RCC 7860 (cell line): ENCODE measurements at places on chromosomes 4 and X.
A peak's percentile ranks its signal among the peaks of the same experiment; 100 is the strongest.

DNA sequence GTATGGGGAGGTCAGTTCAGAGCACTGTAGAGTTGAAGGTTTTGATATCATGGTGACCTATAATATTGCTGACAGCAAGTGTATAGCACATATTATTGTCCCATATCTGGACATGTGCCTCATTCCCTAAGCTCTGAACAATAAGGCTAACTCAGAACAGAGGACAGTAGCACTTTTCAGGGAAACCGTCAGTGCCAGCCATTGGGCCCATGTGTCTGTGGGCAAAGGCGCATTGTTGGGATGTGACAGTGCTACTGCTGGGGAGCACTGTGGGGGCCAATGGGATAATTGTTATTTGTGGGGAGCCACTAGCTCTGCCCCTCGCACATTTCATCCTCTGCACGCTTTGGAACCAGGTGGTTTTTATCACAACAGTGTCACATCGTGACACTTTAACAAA is 136.2 kb downstream of the ELOVL6 start:
- no peak for DNase-seq

DNA sequence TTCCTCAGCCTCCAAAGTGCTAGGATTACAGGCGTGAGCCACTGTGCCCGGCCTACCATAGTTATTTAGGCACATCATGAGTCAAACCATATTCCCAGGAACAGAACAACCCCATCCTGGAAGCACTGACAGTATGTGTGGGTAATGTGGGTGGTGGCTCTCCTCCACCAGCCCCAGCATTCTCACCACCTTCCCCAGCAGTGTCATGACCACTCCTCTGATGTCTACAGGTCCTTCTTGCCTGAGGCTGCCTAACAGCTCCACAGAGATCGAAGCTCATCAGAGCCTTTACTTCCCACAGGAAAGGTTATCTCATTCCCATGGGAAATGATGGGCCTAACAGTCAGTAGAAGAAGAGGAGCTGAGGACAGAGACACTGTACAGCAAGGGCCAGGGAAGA is 129.5 kb upstream of the GPC4 start:
- DNase-seq: no peak

GRCh38 chrX:119758731-119759247 is 401 bp downstream of the SOWAHD start:
- DNase-seq: no peak

- DNase-seq: no peak
These were observed 67.7 kb upstream of the STARD8 start for GRCh38 chrX:68579810-68580209.

DNA sequence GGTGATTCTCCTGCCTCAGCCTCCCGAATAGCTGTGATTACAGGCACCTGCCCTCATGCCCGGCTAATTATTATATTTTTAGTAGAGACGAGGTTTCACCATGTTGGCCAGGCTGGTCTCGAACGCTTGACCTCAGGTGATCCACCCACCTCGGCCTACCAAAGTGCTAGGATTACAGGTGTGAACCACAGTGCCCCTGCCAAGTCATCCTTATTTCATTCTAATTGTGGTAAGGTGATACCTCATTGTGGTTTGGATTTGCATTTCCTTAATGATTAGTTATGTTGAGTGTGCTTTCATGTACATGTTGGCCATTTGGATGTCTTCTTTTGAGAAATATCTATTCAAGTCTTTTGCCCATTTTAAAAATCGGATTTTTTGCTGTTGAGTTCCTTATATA is 93.0 kb downstream of the USP9X start:
- no peak for DNase-seq

- no peak for DNase-seq
These were observed 1.2 kb upstream of the PHKA2 start for GRCh38 chrX:18985186-18985435.

DNA sequence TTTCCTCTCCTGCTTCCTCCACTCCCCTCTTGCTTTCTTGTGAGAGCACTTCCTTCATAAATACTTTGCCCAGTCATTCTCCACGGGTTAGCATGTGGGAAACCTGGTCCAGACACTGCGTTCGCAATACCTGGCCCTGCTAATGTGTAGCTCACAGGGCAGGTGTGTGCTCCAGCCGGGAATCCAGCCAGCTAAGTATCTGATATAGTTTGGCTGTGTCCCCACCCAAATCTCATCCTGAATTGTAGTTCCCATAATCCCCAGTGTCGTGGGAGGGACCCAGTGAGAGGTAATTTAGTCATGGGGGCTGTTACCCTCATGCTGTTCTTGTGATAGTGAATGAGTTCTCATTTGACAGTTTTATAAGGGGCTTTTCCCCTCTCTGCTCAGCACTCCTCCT is 32.2 kb upstream of the STX18 start:
- no peak for DNase-seq

- no peak for DNase-seq
These were observed 315.3 kb downstream of the PTTG2 start for GRCh38 chr4:38275331-38276100.

DNA sequence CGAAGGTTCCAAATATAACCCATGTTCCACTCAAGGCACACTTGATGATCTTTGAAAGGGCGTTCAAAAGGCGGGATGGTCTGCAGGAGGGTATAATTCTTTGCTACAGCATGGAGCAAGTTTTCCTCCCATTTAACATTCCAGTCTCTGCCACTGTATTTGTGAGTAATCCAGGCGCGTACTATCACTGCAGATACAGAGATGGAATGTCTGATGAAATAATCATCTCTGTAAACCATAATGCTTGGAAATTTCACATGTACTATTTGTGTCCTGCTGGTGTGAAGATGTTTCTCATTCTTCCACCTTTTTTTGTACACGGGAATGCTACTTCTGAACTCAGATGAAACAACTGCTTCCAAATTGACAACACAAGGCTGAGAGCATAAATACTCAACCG is 15.5 kb downstream of the SEL1L3 start:
- no peak for DNase-seq

DNA sequence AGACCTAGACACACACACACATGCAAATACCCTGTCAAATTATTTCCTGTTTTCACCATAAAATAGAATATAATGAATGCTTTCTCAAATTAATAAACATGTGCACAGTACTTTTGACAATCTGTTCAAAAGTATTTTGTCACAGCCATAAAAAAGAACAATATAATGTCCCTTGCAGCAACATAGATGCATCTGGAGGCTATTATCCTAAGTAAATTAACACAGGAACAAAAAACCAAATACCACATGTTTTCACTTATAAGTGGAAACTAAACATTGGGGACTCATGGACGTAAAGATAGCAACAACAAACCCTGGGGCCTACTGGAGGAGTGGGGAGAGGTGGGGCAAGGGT is 15.5 kb downstream of the RAB40A start:
- DNase-seq: no peak

GRCh38 chrX:784829-785228 is 154.2 kb downstream of the SHOX start:
- DNase-seq: no peak

DNA sequence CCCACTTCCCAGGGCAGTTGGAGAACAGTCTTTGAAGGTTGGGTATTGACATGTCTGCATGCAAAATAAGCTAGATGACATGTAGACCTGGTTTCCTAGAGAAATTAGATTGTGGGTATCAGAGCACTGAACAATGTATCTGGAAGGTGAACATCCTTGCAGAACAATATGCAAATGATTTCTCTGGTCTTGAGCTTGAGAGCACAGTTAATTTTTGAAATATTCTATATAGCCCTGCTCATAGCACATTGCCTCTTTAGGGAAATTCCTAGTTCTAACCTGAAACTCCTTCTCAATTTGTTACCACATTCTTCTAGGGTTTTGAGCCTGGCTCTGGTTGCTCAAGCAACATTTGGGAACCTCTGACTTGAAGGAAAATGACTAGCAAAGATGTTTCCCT is 41.6 kb upstream of the LAS1L start:
- no peak for DNase-seq

GRCh38 chr4:138049355-138049754 is 192.8 kb downstream of the SLC7A11 start:
- no peak for DNase-seq

GRCh38 chrX:1392376-1393068 is 609 bp upstream of the SLC25A6 start:
- DNase-seq: peak; percentile 25

- DNase-seq: peak; percentile 10
These were observed 89.5 kb downstream of the OR13H1 start for GRCh38 chrX:131633285-131633917.

DNA sequence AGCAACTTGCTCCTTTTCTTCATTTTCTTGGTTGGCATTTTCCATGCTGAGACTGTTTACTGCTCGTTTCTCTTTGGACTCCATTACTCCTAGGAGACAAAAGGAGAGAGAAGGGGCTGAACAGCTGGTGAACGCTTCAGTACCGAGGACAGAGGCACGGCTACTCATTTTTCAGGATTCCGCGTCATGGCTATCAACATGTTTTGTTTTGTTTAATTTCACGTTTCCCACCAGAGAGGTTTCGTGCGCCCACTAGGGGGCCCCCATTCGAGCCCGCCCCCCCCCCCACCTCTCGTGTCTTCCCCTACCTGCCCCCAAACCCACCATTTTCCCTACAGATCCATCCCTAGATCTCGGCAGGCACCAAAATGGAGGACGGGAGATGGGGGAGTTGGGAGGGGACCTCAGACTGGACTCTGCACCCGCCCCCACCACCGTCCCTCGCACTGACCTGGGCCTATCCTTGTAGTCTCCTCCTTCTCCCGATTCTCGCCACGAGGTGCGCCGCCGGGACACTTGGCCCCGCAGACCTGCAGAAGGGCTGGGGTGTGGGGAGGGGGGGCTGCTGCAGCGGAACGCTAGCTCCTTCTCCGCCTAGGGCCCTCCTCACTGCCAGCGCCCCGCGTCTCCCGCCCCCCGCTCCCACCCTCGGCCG is 653 bp downstream of the BEX1 start:
- DNase-seq: no peak

DNA sequence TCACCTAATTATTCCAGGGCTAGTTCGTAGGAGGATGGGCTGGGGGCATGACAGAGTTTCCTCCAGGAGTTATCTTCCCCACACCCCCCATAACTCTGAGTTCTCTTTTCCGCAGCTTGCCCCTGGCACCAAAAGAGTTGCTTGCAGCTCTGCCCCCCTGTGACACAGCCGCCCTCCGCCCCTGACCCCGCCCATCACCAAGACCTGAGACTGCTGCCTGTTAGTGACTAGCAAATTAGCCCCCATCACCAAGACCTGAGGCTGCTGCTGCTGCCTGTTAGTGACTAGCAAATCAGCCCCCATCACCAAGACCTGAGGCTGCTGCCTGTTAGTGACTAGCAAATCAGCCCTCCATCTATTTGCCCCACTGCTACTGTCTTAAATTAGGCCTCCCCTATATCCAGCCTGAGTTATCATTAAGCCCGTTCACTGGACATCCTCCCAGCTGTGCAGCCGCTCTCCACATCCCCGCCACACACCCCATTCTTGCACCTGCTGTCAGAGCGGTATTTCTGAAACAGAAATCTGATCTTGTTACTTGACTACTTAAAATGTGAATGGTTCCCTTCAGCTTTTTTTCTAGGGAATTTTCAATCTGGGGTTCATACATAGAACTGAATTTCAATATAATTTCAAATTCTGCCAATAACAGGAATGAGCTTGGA is 1.5 kb upstream of the PAPSS1 start:
- no peak for DNase-seq

GRCh38 chrX:129781134-129781672 is 1.5 kb downstream of the SASH3 start:
- DNase-seq: no peak

- no peak for DNase-seq
These were observed 20.1 kb upstream of the FGFR3 start for GRCh38 chr4:1772853-1773538.

DNA sequence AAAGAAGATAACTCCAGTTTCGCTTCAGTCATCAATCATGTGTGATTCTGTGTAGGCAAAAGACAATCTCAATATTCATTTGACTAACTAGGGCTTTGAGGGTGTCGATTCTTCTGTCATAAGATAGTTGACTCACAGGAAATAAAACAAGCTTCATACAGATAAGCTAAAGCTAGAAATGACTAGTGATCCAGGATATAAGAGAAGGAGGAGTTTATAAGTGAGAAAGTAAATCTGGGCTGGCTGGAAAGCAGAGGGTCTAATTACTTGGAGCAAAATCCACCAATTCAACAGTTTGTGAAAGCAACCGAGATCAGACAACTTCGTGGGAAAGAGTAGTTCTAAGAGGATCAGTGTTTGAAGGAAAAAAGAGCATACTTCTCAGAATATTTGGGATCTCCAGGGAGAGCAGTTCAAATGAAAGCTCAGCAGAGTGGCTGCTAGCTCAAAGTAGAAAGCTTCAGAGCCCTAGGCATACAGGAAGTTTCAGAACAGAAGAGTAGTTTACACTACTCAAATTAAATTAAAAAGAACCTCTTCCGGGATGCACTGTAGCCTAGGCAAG is 429.3 kb downstream of the INPP4B start:
- no peak for DNase-seq

DNA sequence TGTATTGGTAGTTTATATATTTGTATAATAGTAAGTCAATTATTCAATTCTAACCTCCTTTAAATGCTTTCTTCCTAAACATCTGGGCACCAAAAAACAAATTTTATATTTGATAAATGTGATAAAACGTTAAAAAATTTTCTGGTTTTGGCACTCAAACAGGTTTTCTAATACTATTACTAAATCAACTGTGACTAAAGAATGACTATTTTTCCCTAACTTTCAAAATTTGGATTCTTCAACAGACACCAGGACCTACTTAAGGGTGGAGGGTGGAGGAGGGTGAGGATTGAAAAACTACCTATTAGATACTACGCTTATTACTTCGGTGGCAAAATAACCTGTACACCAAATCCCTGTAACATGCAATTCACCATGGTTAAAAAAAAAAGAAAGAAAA is 555.5 kb downstream of the IL15 start:
- DNase-seq: no peak

DNA sequence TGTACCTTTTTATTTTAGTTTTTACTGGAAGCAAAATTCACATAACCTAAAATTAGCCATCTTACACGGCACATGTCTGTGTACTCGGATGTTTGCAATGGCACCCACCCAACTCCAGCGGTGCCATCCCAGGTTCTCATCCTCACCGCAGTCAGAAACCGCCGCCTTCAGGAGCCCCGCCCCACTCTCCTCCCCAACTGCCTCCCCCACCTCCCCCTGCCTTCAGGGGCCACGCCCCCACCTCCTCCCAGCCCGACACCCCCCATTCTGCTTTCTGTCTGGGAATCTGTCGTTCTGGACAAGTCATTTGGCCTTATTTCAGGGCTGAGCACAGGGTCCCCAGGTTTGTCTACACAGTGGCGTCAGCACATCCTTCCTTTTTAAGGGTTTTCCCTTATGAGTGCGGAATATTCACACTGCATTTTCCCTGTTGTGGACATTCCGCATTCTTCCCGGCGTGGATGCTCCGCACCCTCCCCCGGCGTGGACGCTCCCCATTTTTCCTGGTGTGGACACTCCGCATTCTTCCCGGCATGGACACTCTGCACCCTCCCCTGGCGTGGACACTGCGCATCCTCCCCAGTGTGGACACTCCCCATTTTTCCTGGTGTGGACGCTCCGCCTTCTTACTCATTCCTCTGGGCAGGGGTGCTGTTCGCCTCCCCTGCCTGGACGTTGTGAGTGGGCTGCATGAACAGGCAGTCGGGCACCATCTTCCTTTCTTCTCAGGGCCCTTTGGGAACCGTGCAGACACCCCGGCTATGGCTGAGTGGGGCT is 135.4 kb upstream of the NKX1-1 start:
- no peak for DNase-seq
